ENCODE measurements at places on chromosomes 1 and 21.

DNA sequence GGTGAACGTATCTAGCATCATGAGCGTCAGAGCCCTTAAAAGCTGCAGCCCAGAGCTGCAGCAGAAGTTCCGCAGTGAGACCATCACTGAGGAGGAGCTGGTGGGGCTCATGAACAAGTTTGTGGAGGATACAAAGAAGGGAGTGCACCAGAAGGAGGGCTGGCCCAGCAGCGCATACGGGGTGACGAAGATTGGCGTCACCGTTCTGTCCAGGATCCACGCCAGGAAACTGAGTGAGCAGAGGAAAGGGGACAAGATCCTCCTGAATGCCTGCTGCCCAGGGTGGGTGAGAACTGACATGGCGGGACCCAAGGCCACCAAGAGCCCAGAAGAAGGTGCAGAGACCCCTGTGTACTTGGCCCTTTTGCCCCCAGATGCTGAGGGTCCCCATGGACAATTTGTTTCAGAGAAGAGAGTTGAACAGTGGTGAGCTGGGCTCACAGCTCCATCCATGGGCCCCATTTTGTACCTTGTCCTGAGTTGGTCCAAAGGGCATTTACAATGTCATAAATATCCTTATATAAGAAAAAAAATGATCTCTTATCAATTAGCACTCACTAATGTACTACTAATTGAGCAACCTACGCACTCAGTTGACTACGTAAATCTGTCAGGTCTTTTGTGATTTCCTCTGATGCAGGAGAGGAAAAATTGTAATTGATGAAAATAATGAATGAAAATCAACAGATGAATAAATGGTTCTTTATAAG, 2.8 kb downstream of the CBR1 start:
- no peak for DNase-seq

DNA sequence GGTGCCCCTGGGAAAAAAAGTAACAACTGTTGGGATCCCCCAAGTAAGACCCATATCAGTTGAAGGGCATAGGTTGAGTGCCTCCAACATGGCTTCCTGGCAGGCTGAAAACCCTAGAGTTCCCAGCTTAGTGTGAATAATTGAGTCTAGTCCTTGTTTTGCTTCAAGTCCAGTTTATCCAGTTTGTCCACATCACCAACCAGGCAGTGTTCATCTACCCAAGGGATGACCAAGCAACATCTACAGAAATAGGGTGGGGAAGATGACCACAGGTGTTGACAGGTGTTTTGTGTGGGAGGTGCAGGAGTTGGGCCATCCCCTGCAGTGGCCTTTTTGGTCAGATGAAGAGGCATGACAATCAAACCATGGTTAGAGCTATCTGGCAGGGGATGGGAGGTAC, 54.3 kb upstream of the ERO1B start:
- DNase-seq = no peak

- no peak for DNase-seq
These were observed 35.1 kb downstream of the USP25 start for GRCh38 chr21:15764878-15765277.

GRCh38 chr1:7535934-7536878, 234.9 kb upstream of the VAMP3 start:
- DNase-seq = no peak

DNA sequence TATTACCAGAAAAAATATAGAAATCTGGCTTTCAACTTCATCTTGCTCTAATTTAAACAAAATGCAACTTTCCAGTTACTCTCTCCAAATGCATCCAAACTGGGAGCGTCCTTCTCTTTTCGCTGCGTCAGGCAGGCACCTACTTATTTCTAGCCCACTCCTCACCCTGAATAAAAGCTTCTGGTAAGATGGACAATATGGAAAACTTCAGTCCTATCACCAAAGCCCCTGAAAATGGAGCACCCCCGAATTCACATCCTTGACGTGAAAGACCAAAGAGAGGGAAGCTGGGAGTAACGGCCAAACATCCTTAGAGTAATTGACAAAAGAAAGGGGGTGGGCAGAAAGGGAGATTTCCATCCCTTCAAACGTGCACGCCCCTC, 5.5 kb upstream of the PROX1 start:
- DNase-seq = no peak

DNA sequence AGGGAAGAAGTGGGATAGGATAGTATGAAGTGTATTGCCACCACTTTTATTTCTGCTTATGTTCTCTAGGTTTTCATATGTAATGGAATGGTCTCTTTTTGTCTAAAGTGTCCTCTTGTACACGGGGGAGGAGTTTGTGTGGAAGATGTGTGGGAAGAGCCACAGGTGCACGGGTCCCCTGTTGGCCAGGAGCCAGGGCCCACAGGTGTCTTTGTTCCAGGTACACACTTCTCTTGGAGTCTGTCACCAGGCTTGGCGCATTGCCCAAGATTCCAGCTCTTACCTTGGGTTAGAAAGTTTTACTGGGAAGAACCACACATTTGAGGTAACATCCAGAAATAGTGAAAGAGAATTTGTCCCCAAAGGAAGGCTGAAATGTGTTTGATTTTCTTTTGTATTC, 10.5 kb downstream of the TENT5C start:
- DNase-seq = no peak

GRCh38 chr1:230977761-230978490, 735 bp downstream of the TTC13 start:
- peak; percentile 2 for DNase-seq

DNA sequence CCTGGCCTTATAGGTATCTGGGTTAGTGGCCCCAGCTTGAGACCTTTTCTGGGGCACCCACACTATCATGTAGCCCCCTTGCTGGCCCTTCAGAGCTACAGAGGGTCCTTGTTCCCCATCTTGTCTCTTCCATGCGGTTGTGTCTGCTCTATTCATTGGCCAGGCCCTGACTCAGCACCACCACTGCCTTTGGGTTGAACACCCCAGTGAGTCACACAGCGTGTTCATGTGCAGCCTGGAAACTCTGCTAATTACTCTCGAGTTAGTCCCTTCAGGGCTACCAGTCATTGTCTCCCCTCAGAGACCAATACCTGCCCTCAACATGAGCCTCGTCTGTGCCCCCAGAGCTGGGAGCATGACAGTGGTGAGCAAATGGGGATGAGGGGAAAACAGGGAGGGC, 28.2 kb upstream of the IKBKE start:
- no peak for DNase-seq

- DNase-seq = no peak
These were observed 187.0 kb upstream of the USP24 start for GRCh38 chr1:55402142-55402541.

GRCh38 chr1:3795453-3796214, 664 bp downstream of the LRRC47 start:
- no peak for DNase-seq

DNA sequence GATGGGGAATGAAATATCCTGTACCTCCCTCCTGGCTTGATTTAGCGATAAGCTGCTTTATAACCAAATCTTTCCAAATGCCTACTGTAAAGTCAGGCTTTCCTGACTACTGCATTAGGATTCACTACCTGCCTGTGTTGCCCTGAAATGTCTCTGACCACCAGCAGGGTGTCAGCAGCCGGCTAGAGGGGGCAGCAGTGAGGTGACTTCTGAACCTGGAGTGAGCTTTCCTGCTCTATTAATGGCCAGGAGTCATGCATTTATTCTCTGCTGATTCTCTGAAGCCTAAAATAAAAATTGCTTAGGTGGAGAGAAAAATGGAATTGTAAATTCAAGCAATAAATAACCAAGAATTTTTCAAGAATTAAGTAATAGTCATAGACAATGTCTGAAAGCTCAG, 2.5 kb downstream of the BACE2 start:
- no peak for DNase-seq

DNA sequence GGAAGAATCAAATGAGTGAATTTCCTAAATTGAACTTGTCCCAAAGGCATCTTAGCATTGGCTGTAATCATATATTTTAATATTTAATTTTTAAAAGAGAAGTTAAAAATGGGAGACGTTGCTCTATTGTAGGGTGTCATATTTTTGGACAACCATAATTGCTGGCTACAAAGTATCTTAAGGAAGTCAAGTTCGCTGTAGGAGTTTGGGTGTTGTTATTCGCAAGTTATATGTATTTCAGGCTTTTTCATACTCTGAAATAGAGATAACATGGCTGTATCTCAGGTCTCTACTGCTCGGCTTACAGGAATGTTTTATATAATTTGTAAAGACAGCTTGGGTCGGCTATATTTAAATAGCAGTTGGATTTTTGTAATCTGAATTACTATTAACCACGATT, 852 bp downstream of the TMEM50A start:
- no peak for DNase-seq

- DNase-seq = no peak
These were observed 12.9 kb downstream of the LACTBL1 start for GRCh38 chr1:22959545-22960360.

DNA sequence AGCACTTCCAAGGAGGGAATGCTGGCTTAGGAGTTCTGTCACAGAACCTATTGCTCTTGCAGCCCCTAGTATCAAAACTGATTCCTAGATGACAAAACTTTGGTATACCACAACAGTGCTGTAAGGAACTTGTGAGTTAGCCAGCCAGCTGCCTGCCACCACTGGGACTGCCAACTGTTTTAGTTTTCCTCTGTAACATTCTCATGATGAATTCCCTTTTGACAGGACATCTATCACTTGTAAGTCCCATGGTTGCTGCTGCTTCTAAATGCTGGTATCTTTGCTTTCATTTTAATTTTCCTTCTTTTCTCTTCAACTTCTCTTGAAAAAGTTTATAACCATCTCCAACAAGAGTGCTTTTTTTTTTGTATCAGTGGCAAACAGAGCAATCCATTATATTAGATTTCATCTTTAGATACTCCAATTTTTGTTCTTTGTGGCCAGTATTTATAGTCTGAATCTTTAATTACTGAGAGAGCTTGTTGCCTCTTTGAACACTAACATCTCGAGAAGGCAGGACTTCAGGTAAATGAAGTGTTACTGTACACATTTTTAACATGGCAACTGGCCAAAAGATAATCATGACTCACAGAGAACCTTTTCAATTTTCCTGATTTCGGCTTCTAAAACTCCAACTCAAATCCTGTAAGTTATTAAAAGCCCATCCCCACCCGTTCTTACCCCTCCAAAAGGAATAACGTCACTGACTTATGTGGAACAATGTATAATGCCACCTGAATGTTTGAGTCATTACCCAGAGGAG, 19.8 kb downstream of the DBT start:
- DNase-seq = no peak

DNA sequence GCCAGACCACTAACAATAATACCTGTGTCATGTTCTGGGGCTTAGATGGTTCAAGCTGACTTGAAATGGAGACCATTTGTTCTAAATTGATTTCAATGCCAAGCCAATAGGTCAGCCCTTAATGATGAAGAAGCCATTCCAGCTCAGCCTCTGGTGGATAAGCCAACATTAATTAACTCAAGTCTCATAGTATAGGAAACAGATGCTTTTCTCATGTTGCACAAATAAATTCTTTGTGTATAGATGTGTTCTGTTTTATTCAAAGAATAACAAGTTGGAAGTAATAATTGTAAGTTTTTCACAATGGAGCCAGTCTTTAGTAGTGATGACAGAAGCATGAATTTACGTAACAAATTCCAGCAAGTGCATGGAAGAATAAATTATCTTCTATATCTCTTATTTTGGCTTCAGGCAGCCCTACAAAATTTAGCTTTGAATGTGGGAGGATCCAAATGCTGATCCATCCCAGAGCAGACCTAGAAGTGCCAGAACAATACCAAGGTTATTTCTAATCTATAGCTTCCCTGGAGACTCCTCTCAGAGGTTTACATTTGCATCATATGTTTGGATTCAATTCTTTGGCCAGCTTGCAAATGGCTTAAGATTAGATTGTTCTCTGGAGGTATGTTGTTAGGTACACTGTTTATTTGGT, 42.2 kb upstream of the C1orf105 start:
- no peak for DNase-seq

All from stimulated activated CD8-positive, alpha-beta memory T cell treated with anti-CD3 and anti-CD28 coated beads, Interleukin-2, amount 100 ng/mL, for 1 hour (primary cell).